Stimulated activated CD4-positive, alpha-beta T cell treated with anti-CD3 and anti-CD28 coated beads, Interleukin-12 subunit alpha, Interleukin-12 subunit beta, amount 100 ng/mL, for 48 hours (primary cell): ENCODE measurements at places on chromosomes 1 and 21.

DNA sequence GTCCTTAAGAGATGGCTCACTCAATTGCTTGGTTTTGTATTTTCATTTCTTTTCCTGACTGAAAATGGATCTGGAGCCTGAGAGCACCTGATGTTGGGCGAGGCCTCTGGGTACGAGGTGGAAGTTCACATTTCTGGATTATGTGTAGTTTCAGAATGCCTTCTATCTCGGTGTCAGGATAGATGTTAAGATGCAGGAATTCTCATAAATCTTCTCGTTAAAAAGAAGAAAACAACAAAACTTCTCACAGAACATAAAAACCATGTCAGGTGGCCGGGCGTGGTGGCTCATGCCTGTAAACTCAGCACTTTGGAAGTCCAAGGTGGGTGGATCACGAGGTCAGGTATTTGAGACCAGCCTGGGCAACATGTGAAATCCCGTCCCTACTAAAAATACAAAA is 101.8 kb downstream of the RHOU start:
- DNase-seq: no peak

DNA sequence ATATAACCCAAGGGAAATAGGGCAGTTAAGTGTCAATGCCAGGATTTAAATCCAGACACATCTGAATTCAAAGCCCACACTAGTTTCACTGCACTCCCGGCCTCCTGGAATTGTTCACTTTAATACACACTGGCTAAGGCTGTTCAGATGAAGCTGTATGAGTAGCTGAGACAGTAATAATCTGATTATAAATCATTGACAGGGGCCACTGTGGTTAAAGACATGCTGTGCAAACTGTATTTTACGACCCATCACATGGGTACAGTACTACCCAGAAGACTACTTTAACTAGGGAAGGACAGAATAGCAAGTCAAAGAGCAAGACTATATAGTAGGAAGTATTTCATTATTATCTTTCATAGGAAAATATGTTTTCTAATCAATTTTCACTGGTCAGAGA is 16.1 kb upstream of the NTNG1 start:
- no peak for DNase-seq

- DNase-seq: no peak
Observed at GRCh38 chr1:215001419-215002021, 81.0 kb upstream of the KCNK2 start.

DNA sequence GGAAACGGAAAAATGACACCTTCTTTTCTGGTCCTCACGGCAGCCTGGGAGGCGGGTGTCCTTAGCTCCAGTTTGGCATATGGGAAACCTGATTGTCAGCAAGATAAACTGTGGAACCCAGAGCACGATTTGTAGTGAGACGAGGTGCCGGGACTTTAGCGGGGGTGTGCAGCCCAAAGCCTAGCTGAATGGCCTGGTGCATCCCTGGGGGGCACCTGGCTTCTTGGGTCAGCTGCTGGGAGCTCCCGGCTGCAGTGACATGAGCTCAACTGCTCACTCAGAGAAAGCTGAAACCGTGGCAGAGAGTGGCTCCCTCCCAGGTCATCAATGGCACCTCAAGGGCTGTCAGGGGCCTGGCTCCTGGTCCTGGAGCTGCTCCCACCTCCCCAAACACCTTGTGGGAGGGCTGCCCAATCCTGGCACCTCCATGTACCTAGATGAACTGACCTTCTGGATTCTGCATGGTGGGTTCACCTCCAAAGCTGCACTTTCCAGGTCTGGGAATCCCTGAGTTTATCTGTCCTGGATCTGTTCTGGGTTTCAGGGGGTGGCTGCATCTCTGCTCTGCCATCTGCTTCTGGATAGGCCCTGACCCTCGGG is 260.5 kb downstream of the MATN1 start:
- no peak for DNase-seq

GRCh38 chr1:6509919-6510291 is 18.4 kb upstream of the PLEKHG5 start:
- no peak for DNase-seq

GRCh38 chr1:59692591-59692990 is 122.2 kb upstream of the HOOK1 start:
- no peak for DNase-seq

DNA sequence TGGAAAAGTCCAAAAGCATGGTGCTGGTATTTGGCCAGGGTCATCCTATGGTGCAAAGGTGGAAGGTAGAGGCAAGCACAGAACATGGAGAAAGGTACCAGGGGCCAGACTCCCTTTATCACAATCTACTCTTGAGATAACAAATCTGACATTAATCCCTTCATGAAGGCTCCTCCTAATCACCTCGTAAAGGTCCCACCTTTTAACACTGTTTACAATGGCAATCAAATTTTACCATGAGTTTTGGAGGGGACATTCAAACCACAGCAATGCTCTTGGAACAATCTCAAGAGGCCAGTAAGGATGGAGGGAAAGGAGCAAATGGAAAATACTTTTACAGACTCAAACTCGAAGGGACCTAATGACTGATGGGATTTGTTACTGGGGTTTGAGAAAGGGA is 6.1 kb downstream of the PTPN14 start:
- no peak for DNase-seq

- no peak for DNase-seq
Observed at GRCh38 chr1:19981170-19981506, 1.7 kb upstream of the PLA2G2A start.

DNA sequence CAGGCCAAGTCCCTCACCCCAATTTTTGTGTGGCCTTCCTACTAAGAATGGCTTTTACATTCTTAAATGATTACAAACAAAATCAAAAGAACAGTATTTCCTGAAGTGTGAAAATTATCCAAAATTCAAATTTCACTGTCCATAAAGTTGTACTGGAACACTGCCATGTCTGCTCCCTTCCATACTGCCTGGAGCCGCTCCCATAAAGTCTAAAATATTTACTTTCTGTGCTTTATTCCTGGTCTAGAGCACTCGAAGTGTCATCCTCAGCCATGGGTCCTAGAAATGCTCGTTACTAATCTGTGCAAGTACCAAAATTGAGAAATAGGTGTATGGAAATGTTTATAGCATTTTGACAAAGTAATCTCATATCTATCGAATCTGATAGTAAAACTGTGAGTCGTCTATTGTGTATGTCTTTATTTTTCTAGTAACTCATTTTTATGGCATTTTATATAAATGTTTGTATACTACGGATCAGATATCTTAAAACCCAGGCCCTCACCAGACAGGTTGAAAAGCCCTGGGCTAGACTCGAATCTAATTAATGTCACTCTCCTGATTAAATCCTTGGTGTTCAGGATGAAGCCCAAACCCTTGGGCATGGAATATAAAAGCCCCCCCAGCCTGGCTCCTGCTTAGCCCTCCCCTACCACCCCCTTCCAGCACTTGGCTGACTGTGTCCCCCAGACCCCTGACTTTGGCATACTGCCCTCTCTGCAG is 4.9 kb downstream of the LBR start:
- DNase-seq: no peak

- DNase-seq: no peak
Observed at GRCh38 chr21:45379171-45379900, 25.6 kb upstream of the COL18A1 start.

- no peak for DNase-seq
Observed at GRCh38 chr1:19754482-19754881, 45.2 kb downstream of the TMCO4 start.

GRCh38 chr1:78408810-78409209 is 82.0 kb upstream of the PTGFR start:
- DNase-seq: no peak

- DNase-seq: no peak
Observed at GRCh38 chr1:235746245-235746644, 96.7 kb upstream of the GNG4 start.

DNA sequence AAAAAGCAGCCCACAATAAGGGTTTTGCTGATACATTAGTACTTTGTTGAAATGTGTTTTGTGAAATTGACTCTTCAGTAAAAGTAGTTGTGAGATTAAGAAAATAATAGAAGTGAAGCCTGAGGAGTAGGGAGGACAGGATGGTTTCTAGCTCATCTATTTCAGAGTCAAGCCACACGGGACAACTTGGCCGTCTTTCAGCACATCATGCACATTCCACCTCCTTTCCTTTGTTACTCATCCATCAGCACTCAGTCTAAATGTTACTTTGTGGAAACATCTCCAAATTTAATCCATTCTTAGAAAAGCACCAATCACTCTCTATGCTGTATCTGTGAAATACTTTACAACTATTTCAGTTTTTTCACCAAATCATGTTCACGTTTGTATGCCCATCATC is 223.3 kb downstream of the FGGY start:
- no peak for DNase-seq

GRCh38 chr21:14877581-14878228 is 187.1 kb downstream of the NRIP1 start:
- DNase-seq: no peak

DNA sequence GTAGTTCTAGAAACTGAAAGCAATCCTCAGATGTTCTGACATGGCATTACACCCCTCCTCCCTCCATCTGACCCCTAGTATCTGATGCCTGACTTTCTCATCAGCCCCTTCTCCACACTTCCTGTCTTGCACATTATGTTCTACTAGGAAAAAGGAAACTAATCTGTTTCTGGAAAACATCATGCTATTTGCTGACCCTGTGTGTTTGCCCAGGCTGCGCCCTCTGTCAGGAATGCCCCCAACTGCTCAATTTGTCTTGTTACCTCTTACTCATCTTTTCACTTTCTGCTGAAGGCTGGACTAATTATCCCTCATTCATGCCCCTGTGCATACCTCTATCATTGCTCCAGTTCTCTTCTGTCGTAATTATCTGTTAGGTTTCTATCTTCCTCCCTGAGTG is 37.5 kb upstream of the DAB1 start:
- no peak for DNase-seq

- no peak for DNase-seq
Observed at GRCh38 chr1:115655916-115656315, 14.1 kb downstream of the VANGL1 start.

GRCh38 chr21:43364851-43365424 is 62.0 kb downstream of the SIK1 start:
- DNase-seq: no peak

- DNase-seq: peak; percentile 12
Observed at GRCh38 chr1:226912587-226913176, 27.4 kb upstream of the COQ8A start.

- DNase-seq: no peak
Observed at GRCh38 chr1:200938955-200939354, 44.3 kb downstream of the INAVA start.

- no peak for DNase-seq
Observed at GRCh38 chr1:12570291-12570690, 47.7 kb downstream of the DHRS3 start.

GRCh38 chr1:175887981-175888428 is 144.6 kb upstream of the TNR start:
- DNase-seq: peak; percentile 4

DNA sequence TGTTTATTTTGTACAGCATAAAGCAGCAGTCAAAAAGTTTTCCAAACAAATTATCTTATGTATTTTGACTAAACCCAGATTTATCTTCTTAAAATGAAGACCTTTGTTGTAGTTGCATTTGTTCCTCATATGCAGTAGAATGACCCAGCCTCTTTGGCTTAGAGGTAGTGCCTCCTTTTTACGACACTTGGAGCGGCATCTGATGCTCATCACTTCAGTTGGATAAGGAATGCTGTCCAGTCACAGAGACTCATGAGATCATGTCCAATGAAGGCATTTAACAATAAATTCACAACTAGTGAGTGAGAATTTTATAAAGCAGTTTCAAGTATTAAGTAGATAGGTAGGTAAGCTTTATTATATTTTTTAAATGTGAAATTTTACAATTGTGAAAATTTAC is 35.2 kb downstream of the PTPRC start:
- DNase-seq: no peak

GRCh38 chr1:162903246-162903645 is 42.3 kb upstream of the CCDC190 start:
- no peak for DNase-seq

DNA sequence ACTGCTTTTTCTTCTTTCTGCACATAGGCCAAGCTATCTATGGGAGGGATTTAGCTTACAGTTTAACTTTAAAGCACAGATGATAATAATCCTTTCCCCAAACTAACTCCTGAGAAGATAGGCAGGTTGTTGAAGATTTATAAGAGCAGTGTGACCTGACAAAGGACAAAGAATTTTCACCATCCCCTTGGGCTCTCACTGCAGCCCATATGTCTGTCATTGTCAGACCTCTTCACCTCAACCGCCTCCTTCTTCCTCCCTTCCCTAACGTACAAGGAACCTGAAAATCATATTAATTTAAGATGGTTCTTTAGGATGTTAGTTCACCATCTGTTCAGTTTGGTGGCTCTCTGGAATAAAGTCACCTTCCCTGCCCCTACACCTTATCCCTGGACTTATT is 5.0 kb downstream of the RNU1-2 start:
- no peak for DNase-seq

GRCh38 chr1:155913969-155914757 is 3.0 kb upstream of the RIT1 start:
- no peak for DNase-seq

DNA sequence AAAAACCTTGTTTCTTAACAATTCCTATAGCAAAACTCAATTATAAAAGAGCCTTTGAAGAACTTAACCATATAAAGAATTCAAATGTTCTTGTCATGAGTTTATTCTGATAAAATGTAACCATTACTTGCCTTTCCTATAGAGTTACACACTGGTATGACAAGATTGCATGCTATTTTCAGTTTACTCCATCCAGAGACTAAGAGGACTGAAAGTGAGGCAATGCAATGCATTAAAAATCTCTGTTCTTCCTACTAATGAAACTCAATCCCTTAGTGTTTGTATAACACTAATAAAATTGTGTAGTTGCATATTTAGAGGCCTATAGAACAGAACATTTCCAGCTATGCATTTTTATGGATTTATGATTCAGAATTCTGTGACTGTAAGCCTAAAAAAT is 88.1 kb downstream of the COP1 start:
- DNase-seq: no peak

DNA sequence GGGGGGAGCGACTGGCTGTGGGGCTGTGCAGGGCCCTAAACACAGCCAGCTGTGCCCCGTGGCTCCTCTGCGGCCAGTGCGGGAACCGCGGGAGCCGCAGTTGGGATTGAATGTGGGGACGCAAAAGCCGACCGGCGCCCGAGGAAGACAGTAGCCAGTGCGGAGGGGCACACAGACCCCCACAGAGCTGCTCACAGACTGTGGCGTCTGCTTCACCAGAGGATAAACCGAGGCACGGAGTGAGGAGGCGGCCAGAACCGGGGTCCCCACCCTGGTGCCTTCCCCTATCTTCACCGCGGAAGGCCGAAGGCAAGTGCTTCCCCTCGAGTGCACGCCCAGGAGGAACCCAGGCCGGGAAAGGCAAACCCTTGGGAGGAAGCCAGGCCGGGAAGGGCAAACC is 8.7 kb upstream of the TMEM52 start:
- no peak for DNase-seq

- DNase-seq: no peak
Observed at GRCh38 chr1:200035397-200035955, 8.0 kb downstream of the NR5A2 start.

DNA sequence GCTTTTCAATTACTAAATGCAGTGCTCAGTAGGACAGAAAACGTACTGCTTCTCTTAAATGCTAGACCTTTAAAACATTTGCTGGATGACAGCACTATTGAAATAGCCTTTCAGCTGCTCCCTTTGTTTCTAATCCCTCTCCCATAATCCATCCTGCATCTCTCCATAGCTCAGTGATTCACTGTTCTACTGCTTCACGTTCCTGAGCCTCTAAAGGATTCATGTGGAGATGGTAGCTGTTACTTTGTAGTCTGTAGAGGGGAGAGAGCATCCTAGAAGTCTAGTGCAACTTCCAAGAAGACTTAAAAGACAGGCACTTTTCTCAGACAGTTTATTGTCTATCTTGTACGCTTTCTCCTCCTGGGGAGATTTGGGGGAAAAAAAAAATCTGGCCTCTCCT is 51.4 kb downstream of the LRRC8B start:
- DNase-seq: no peak

GRCh38 chr1:50697440-50698421 is 262.3 kb downstream of the FAF1 start:
- DNase-seq: no peak
